WERI-Rb-1 (cell line): ENCODE measurements at places on chromosomes 11 and 22.
A peak's percentile ranks its signal among the peaks of the same experiment; 100 is the strongest.

DNA sequence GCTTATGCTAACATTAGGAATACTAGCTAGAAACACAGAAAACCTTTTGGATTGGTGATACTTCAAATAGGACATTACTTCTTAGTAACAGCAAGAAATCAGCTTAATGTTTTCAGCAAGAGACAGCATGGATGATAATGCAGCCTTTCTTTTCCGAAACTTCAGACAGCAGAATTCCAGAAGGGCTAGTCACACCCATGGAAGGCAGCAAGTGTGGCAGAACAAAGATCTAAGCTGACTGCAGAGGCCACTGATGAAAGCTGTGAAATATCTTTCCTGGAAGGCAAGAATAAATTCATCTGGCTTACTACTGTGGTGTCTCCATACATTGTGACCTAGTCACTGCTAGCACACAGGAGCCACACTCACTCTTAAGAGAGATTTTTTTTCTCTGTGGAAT lies 100.3 kb downstream of the CCDC83 start:
- no peak for DNase-seq

DNA sequence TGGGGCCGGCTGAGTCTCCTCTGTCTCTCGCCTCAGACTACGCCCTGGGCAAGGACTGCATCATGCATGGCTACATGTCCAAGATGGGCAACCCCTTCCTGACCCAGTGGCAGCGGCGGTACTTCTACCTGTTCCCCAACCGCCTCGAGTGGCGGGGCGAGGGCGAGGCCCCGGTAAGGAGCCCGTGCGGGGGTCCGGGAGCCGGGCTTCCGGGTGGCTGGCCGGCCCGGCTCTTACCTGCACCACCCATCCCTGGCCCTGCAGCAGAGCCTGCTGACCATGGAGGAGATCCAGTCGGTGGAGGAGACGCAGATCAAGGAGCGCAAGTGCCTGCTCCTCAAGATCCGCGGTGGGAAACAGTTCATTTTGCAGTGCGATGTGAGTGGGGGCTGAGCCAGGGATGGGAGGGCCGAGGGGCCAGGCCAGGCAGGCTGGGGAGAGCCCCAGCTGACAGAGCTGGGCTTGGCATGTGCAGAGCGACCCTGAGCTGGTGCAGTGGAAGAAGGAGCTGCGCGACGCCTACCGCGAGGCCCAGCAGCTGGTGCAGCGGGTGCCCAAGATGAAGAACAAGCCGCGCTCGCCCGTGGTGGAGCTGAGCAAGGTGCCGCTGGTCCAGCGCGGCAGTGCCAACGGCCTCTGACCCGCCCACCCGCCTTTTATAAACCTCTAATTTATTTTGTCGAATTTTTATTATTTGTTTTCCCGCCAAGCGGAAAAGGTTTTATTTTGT lies 4.1 kb upstream of the ANKRD13D start:
- no peak for DNase-seq

DNA sequence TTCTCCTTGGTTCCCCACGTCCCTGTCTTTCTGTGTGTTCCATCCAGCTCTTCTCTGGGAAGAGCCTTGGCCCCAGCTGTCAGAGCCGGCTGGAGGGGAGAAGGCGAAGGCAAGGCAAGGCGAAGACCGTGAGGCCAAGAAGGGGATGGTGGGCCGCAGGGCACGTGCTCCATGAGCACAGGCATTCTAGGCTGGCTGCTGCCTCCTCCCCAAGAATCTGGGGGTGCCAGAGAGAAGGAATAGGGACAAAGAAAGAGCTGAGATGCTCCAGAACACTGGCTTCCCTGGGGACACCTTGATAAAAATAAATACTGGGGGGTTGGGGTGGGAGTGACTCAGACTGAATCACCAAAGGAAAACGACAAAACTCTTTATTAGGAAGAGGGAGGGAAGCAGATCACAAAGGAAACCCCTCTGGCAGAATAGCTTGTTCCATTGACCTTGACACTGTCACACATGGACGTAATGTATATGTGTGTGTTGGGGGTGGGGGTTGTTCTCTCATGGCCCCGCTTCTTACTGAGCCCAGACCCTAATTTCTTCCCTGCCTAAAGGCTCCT lies 52.5 kb downstream of the NECTIN1 start:
- DNase-seq: no peak

GRCh38 chr11:124638500-124638899 lies 15.8 kb downstream of the TBRG1 start:
- DNase-seq: no peak

DNA sequence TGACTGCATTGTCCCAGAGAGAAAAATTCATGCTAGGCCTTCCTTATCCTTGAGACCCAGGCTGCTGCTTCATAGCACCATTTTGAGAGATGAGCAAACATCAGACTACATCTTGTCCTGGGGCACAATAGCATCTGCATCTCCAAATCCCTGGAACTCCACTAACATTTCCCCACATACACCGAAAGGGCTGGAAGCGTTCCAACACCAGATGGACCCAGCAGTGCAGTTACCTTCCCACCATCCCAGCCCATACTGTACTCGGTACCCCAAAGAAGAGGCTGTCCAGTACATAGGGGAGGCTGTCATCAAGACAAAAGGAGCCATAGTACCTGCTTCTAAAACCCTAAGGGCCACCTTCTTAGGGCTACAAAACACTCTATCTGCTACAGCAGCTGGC lies 547.2 kb upstream of the CHORDC1 start:
- no peak for DNase-seq

GRCh38 chr11:15970506-15971214 lies 385.7 kb downstream of the SOX6 start:
- no peak for DNase-seq

DNA sequence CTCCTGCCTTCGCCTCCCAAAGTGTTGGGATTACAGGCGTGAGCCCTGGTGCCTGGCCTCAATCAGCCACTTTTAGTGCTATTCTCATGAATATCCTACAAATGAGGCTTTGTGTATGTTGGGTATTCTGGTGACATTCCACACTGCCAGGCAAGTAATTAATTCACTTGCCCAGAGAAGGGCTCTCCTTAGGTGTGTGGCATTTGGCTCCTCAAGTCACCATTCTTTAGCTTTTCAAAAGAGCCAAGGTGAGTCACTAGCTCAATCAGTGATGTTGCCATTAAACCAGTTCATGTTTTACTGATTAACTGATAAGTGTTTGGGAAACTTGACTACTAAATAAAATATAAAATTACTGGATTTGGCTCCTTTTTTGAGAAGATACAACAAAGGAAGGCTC lies 52.2 kb downstream of the SLC25A17 start:
- no peak for DNase-seq

DNA sequence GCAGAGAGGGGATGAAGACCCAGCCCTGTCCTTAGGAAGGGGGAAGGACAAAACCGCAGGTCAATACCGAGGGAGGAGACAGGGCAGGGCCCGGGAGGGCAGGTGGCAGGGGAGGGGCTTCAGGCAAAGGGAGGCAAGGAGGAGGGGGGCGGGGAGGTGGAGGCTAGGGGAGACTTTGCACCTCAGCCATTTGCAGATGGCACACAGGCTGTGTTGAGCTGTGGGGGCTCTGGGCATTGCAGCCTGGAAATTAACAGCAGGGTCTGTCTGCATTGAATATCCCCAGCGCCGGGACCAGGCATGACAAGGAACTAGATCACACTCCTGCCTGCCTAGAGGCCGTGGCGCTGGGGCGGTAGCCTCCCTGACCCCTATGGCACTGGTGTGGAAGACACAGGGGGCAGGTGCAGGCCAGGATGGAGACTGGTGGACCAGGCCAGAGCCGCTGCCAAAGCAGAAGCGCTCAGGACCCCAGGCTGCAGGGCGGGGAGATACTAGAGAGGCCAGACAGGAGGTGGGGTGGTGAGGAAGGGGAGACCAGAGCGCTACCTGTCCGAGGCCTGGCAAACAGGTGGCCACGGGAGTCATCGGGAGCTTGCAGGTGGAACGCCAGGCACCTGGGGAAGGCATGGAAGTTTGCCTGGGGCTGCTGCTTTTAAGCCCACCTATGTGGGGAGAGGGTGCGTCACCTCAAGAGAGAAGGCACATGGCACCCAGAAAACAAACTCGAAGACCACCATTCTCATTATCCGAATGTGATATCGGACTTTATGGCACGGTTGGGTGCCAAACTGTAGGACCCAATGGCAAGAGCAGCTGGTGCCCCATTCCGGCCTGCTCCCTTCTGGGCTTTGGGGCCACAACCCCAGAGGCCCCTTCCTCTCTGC lies 11.5 kb downstream of the CBX6 start:
- DNase-seq: peak; percentile 85

GRCh38 chr11:120168108-120168959 lies 30.4 kb upstream of the TRIM29 start:
- DNase-seq: no peak
